Stimulated activated CD4-positive, alpha-beta T cell treated with anti-CD3 and anti-CD28 coated beads, Interleukin-4, amount 100 ng/mL, for 1 hour (primary cell): ENCODE measurements at places on chromosomes 2 and 18.

- DNase-seq = peak; percentile 38
Observed at GRCh38 chr2:98664323-98664722, 55.9 kb downstream of the UNC50 start.

DNA sequence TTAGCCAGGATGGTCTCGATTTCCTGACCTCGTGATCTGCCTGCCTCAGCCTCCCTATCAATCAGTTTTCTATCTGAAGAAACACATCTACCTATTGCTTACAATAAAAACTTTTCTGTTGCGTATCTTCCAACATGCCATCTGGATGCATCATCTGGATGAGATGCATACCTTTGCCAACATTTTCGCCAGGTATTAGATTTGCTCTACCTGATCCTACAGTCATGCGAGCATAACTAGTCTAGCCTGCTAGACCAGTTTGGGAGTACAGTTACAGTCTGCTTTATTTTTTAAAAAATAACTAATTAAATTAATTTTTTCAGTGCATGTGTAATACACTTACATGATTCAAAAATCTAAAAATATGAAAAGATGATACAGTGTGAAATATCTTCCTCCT lies 334.0 kb upstream of the MEX3C start:
- no peak for DNase-seq

DNA sequence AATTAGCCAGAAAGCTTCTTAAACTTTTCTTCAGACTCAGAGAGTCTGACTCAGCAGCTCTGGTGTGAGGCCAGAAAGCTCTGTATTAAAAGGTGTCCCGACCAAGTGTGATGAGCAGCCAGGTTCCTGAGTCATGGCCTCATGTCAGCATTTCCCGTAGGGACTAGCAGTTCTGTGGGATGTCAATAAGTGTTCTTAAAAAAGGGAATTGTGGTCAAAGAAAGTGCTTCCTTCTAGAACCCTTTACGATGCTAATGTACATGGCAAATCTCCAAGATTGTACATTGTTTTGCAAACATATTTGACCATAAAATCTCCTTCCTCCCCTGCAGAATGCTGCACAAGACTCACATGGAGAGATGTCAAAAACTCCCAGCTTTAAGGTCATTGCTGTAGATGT lies 80.1 kb downstream of the PLA2R1 start:
- DNase-seq = no peak

DNA sequence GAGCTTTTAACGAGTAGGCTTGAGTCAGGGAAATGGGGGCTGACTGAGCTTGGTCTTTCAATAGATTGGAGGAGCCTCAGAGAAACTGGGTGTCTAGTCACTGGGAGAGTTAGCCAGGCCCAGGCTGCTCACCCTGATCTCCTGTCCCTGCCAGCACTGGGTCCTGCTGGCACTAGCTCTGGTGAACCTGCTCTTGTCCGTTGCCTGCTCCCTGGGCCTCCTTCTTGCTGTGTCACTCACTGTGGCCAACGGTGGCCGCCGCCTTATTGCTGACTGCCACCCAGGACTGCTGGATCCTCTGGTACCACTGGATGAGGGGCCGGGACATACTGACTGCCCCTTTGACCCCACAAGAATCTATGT lies 720 bp downstream of the KRTCAP3 start:
- no peak for DNase-seq

DNA sequence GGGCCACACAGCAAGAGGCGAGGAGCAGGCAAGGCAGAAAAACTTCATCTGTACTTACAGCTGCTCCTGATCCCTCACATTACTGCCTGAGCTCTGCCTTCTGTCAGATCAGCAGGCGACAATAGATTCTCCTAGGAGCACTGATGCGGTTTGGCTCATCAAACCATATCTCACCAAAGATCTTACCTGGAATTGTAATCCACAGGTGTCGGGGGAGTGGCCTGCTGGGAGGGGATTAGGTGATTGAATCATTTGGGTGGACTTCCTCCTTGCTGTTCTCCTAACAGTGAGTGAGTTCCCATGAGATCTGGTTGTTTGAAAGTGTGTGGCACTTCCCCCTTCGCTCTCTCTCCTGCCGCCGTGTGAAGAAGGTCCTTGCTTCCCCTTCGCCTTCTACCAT lies 647.3 kb downstream of the SOCS6 start:
- DNase-seq = no peak

- DNase-seq = no peak
Observed at GRCh38 chr2:33426666-33427231, 49.7 kb upstream of the RASGRP3 start.

GRCh38 chr2:109222825-109223471 lies 93.9 kb downstream of the SH3RF3 start:
- no peak for DNase-seq

- DNase-seq = no peak
Observed at GRCh38 chr18:67717800-67718199, 201.3 kb upstream of the DSEL start.

GRCh38 chr2:144091622-144092021 lies 428.3 kb downstream of the ZEB2 start:
- no peak for DNase-seq

GRCh38 chr18:61797696-61798590 lies 94.9 kb downstream of the RNF152 start:
- DNase-seq = no peak

DNA sequence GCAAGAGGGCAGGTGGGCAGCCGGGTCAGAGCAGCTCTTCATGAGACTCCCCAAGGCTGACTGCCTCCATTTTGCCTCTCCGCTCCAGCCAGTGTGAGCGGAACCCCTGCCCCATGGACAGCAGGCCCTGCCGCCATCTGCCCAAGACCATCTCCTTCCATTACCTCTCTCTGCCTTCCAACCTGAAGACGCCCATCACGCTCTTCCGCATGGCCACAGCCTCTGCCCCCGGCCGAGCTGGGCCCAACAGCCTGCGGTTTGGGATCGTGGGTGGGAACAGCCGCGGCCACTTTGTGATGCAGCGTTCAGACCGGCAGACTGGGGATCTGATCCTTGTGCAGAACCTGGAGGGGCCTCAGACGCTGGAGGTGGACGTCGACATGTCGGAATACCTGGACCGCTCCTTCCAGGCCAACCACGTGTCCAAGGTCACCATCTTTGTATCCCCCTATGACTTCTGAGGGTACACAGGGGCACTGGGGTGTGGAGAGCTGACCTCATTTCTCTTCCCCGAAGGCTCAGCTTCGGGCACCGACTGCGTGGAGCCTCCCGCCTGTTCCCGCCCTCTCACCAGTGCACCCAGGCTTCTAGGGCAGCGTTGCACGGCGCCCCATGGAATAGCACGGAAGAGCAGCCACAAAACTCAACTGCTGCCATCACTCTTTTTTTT lies 49.0 kb downstream of the FBLN7 start:
- peak; percentile 22 for DNase-seq

DNA sequence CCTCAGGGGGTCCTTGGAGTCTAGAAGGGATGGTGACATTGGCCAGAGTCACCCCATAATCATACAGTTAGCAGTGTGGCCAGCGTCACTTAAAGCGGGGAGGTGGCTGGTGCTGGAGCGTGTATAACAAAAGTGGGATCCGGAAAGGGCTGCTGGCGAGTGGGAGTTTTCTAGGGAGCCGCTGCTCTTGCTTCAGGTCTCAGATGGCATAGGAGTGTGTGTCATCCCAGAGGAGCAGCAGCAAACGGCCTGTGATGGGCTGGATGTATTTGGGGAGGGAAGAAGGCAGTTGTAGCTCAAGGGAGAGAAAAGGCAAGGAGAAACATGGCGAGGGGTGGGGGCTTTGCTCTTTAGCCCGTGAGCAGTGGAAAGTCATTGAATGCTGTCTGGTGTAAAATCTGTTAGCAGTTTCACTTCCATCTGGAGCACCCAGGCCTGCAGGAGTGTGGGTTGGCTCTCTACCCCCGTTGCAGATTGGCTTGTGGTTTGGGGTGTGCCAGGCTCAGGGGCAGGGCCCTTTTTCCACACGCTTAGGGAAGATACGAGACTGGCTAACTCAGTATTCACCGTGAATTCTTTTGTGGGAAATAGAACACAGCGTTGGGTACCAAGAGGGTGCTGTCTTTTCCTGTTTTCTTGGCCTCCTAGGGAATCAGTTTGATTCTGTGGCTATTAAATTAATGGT lies 120.5 kb downstream of the AGAP1 start:
- DNase-seq = no peak
